ENCODE measurements at places on chromosomes 7 and 10. TPM values are rescaled to one million over a fixed set of nuclear protein-coding genes. Genes with fewer than 3 reads are reported as not detected.

GRCh38 chr10:121187391-121187790 lies 336.2 kb downstream of the WDR11 start:
- no peak for DNase-seq

GRCh38 chr7:999941-1000935 lies 17.3 kb downstream of the CYP2W1 start:
- no peak for DNase-seq

DNA sequence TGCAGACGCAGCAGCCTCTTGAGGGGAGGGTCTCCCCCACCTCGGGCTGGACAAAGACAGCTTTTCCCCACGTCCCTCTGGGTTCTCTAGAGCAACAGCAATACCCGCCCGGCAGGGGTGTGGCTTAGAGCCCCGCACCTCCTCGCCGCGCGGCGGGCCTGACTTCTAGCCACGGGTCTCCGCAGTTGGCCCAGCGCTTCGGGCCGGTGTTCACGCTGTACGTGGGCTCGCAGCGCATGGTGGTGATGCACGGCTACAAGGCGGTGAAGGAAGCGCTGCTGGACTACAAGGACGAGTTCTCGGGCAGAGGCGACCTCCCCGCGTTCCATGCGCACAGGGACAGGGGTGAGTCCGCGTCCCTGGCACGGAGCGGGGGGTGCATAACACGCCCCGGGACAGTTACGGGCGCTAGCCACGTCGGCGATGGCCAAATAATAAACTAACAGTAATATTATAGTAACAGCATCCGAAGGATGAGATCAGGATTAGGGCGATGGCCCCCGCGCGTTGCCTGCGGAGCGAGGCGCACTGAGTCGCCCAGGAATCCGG lies 1.2 kb downstream of the CYP2E1 start:
- DNase-seq: no peak

DNA sequence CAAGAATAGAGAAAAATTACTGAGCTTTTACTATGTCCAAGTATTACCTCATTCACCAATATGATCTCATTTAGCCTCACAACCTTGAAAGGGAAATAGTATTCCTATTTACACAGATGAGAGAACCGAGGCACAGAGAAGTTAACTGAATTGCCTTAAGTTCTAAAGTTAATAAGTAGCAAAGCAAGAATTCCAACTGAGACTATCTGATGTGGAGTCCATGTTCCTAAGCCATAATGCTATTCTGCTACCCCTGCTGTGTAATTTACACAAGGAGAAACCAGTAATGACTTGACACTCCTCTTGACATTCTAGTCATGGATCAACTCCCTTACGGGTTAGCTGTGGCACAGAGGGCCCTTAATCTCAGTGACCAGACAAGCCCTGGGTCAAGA lies 60.7 kb downstream of the ABCB4 start:
- DNase-seq: no peak

DNA sequence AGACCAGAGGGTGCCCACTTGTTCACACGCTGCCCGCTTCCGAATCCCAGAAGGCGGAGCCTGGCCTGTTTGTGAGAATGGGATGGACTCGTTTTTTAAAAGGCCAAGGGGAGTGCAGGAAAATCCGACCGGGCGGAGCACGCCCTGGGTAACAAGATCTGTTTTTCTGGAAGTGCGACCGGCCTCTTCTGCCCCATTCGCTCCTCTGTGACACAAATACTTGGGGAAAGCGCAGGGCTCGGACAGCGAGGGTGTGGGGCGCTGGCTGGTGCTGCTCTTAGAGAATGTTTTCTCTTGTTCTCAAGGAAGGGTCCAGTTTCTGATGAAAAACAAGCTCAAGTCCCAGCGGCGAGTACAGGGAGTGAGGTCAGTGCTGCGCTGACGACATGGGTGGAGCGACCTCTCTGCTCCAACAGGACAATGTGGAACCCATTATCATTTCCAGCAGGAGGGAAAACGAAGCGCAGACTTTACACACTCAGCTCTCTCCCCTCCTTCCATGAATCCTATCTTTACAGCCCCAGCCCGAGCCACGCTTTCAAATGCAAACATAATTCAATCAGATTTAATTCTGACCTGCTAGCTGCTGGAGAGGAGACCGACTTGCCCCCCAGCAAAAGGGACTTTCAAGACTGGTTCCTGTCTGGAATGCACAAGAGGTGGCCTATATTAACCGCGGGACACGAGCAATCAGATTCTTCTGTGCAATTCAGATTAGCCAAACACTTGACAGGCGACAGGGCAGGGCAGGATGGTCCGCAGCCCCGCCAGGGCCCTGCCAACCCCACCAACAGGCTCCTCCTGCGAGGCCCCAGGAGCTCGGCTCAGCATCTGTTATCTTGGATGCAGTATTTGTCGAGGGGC lies 1.1 kb downstream of the RADIL start:
- DNase-seq: no peak

- DNase-seq: no peak
Measured at GRCh38 chr7:87127019-87127418, 25.2 kb upstream of the DMTF1 start.

- DNase-seq: no peak
Measured at GRCh38 chr10:118668228-118668952, 72.9 kb upstream of the PRLHR start.

Gene ENKUR
- total RNA-seq: not detected

Gene GPR15LG
- total RNA-seq: not detected

Gene UNC5B
- total RNA-seq: 19.5 TPM

Gene LRRC18
- not detected for total RNA-seq

Gene CHAT
- total RNA-seq: not detected
